ENCODE measurements at places on chromosomes 4 and X.

DNA sequence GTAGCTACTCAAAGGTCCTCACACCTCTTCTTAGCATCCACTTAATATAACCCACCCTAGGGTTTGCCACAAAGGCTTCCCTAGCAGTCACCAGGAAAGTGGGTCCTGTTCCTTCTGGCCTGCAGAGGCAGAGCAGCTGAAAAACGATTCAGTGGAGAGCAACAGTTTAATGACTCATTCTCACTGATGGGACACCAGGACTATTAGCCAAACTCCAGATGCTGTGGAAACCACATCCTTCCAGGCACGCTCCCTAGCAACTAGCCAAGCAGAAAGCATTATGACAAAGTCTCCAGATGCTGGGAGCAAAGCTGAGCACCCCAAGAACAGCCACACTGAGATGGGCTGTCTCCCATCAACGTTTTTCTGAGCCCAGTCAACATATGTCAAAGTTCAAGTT lies 30.3 kb upstream of the UTP14A start:
- peak; percentile 75 for DNase-seq

DNA sequence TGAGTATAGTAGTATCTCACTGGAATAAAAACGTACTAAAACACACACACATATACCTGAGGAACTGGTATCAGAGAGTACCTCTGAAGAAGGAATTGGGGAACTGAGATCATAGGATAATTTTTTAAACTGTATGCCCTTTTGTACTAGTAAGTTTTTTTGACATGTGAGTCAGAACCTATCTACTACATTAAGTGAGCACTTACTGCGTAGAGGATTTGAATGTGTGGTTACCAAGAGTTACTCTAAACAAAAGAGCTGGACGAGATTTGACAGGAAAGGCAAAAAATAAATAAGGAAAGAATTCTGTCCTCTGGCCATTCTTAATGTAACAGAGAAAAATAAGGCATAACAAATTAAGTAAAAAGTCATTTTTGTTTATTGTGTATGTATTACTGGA lies 546.5 kb upstream of the FAT1 start:
- no peak for DNase-seq

DNA sequence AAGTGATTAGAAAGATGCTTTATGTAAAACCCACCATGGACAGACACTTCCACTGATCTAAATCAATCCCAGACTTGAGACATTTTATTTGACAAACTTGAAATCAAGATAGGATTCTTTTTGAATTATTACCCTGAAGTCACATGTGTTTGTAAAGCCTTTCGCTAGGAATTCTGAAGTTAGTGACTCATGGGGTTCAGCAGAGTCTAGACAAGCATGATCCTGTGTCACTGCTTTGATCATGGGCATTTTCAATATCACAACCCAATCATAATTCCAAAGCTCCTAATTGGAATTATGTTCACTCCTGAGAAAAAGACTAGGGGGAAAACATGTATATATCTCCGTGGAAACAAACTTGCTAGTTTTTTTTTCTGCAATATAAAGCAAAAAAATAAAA lies 67.5 kb upstream of the BMP3 start:
- peak; percentile 47 for DNase-seq

GRCh38 chrX:3545901-3546300 lies 167.5 kb downstream of the PRKX start:
- no peak for DNase-seq

DNA sequence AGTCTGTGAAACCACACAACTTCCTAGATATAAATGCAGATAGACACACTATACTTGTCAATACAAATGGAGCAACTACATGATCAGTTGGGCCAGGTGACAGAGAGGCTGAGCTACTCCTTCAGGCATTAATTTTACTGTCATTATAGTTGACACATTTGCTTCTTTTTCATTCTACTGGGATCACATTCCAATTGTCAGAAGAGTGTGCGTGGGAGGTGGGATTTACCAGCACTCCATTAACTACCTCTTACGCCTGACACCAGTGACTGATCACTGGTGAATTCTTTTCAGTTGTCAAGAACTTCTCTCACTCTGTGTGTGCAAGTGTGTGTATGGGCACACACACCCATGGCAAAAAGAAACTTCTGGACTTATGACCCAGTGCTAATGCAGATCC lies 94.2 kb upstream of the DIAPH2 start:
- no peak for DNase-seq

- DNase-seq: peak; percentile 86
These were observed at the start of gene EVC for GRCh38 chr4:5710961-5711478. Gene EVC (plus strand): TSS chr4:5711201. CDS start chr4:5711381, 180 bp downstream.

GRCh38 chr4:165767671-165768070 lies 105.4 kb upstream of the TLL1 start:
- no peak for DNase-seq

DNA sequence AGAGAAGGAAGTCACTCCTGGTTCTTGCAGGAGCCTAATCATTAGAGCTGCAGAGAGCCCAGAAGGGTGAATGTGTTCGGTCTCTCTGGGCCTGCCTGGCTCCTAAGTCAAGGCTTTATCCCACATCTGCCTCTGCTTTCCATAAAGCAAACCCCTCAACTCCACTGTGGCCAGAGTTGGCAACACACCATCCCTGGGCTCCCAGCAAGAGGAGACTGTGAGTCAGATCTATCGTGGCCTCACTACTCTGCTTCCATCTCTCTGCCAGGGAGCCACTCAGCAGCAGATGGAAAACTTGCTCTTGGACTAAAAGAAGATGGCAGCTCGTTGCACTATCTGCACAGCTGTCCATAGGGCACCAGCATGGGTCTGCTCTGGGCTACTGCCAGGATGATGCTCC lies 348.2 kb downstream of the FBXW7 start:
- DNase-seq: no peak

DNA sequence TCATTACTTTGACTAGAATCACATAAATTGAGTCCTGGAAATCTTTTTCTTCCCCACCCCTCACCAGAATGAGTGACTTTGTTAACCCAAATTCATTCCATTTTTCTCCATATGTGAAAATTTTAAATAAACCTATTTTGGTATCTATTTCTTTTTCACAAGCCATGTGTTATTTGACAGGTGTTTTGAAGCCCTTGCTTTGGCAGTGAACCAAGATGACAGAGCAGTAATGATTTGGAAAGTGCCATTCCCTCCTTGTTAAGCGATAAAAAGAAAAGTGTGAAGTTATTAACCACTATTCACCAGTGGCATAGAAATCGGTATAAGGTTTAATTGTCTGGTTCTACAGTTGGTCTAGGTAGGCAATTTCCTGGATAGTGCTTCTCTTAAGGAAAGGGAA lies 66.1 kb downstream of the POLA1 start:
- DNase-seq: no peak
